AG20443 (cell line): ENCODE measurements at places on chromosomes 11 and 22.
A peak's percentile ranks its signal among the peaks of the same experiment; 100 is the strongest.

GRCh38 chr11:2886191-2886894, 768 bp upstream of the CDKN1C start:
- DNase-seq, result peak; percentile 61

GRCh38 chr11:13446444-13446843, 16.6 kb downstream of the BTBD10 start:
- DNase-seq, result peak; percentile 47

DNA sequence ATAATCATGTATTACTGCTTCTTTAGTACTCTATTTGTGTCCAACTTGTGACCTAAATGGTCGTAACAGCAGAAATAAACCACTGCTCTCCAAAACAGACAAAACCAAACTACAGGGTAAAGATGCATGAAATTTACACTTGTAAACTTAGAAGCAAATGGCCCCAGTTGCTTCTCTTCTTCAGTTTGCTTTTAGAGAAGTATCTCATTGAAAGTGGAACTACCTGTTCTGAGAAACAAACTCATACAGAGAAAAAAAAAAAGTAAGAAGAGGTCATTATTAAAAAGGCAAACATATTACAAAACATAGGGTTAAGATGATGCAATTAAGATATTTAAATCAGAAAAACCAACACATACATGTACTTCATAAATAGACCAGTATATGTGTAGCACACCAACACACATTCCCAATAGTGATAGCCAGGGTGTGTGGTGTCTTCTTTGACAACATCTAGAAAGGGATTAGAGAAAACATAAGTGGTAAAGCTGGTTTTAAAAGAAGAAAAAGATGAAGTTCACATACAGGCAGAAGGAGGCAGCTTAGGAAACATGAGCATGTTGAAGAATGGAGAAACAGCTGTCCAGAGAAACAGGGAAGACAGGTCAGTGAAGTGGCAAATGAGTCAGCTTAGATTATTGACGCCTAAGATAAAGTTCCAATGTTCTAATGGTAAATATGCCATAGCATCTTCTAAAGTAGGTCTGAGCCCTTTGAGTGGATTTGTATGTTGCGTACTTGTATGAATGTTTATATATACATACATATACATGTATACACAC, 844.7 kb upstream of the CCDC90B start:
- DNase-seq, result no peak

DNA sequence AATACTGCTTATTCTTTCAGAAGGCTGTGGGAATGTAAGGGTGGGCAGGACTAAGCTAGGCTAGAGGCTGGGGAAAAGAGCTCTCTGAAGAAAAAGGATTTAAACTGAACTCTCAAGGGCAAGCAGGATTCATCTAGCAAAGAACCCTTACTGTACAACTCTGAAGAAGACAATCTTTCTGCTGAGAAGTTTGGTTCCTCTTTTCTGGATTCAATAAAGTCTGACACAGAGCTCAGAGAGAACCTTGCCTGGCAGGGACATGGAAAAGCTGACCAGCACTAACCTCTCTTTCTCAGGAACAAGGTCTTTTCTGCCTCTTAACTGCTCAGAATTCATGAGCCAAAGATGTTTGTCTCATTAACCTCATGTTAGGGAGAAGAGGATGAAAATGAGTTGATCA, 388.4 kb upstream of the DDI1 start:
- no peak for DNase-seq

DNA sequence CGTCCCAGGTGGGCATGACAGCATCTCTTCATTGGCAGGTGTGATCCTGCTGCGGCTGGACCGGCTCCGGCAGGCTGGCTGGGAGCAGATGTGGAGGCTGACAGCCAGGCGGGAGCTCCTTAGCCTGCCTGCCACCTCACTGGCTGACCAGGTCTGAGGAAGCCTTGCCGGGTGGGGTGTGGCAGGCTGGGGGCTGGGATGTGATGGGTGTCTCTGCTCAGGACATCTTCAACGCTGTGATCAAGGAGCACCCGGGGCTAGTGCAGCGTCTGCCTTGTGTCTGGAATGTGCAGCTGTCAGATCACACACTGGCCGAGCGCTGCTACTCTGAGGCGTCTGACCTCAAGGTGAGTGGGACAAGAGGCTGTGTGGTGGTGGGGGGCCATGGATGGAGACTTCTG, 3.5 kb downstream of the LARGE2 start:
- no peak for DNase-seq

DNA sequence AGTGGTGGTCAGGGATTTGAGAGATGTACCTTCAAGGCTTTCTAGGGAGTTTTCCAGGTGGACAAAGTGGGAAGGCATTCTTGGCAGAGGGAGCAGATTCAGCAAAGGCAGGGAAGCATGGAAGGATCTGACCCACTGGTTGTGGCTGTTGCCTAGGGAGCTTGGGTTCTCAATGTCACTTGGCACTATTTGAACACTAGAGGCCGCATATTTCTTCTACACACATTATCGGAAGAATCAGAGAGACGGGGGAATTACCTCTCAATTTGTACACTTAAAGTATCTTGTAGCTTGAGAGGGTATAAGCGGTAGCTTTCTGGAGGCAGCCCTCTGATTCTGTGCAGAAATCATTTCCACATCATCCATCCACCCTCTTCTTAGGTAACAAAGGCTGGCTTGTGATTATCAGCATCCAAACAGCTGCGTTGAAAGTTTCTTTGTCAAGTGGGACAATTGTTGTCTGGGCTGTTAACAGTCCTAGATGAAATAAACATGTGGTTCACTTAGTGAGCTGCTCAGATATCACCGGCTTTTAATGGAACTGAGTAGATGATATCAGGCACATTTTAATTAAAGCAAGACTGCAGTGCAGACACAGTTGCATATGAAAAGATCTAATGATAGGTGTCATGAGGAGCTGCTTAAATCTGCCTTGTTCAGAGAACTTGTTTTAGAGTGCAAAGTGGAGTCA, 2.6 kb downstream of the NELL1 start:
- peak; percentile 16 for DNase-seq

- no peak for DNase-seq
These were observed 100.6 kb downstream of the CD44 start for GRCh38 chr11:35239471-35240075.

DNA sequence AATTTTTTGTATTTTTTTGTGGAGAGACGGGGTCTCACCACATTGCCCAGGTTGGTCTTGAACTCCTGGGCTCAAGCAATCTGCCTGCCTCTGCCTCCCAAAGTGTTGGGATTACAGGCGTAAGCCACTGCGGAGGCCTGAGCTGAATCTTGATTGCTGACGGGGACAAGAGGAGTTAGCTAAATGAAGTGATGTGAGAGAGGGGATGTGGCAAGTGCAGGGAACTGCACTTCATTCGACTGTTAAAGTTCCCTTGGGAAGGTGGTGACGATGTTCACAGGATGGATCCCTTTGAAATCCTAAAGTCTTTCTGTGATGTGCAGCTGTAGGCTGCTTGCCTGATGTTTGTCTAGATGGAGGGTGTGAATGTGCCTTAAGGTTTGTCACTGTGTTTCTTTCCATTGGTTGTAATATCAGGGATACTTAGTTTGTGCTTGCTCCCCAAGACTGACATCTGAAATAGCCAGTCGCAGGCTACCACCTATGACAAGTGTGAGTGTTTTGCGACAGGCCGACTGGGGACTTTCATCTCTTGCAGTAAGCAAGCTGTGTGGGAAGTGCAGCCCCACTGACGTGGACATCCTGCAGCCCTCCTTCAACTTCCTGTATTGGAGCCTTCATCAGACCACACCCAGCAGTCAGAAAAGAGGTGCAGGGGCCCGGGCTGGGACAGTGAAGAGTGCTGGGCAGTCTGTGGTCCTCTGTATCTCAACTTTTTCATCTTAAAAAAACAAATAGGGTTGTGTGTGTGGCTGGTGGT, 19.6 kb upstream of the CCDC134 start:
- DNase-seq, result peak; percentile 57

- no peak for DNase-seq
These were observed 189.4 kb upstream of the NCAM1 start for GRCh38 chr11:112771851-112772250.

DNA sequence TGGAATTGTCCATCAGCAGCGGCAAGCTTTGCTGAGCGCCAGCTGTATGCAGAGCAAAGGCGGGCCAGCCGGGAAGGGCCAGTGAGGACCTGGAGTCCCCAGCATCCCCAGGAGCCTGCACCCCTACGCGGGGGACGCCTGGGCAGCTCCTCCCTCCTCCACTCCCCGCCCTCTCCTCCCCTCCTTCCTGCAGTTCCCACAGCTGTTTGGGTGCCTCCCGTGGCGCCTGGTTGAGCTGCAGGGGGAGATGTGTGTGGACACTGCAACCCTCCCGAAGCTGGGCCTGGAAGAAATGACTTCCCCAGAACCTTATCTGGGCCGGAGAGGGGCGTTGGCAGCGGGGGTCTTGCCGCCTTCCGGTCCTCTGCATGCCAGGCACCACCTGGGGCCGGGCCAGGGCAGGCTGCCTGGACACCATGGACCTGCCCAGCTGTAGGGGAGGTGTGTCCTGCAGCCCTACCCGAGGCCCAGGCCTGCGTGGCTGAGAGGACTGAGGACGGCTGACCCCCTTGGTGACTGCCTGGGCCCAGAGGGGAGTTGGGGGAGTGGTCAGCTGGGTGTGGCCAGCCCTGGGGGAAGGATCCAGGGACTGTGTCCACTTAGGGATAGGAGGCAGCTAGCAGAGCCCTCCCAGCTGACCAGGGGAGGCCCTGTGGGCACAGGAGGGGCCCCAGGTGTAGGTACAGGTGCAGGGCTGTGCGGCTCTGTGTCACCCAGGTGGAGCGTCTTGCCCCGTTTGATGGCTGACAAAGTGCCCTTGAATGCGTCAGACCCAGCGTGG, 16.8 kb upstream of the MUC6 start:
- no peak for DNase-seq

- DNase-seq, result no peak
These were observed 5.3 kb upstream of the NHERF4 start for GRCh38 chr11:119179983-119180382.

- no peak for DNase-seq
These were observed 64.8 kb downstream of the RAB30 start for GRCh38 chr11:83006877-83007330.

- no peak for DNase-seq
These were observed 962.1 kb downstream of the NTM start for GRCh38 chr11:132332521-132332920.

DNA sequence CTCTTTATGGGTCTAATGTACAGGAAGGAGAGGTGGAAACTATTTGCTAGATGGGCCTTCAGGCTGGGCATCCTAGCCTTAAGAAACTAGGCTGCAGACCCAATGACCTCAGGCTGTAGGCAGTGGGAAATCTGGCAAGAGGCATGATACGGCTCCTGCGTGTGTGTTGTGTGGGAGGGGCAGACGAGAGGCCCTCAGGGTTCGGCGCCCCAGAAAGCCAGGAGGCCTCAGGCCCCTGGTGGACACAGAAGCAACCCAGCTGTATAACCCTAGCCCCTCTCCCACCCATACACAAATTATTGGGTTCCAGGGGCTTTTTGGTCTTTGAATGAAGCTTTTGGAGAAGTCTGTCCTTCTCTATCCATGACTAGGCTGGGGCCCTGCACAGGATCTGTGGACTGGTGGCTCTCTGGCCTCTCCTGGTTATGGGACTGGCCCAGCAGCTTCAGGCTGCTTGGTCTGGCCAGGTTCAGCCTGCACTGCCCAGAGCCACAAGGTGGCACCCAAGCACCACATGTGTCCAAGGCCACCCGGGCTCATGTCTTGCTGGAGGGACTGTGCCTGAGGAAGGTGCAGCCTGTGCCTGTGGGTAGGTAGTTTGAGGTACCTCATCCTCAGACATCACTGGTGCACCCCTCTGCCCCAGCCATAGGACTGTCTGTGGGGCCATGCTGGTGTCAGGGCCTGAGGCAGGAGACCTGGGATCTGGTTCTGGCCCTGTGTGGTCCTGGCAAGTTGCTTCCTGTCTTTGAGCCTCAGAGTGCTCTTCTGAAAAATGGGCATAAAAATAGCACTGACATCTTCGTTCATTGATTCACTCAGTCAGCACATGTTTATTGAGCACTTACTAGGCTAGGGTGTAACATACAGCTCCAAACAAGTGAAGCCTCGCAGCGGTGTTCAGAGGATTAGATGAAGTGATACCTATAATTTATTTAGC, 87.5 kb downstream of the RRM1 start:
- peak; percentile 86 for DNase-seq

GRCh38 chr11:43954241-43954640, 11.8 kb downstream of the C11orf96 start:
- no peak for DNase-seq

DNA sequence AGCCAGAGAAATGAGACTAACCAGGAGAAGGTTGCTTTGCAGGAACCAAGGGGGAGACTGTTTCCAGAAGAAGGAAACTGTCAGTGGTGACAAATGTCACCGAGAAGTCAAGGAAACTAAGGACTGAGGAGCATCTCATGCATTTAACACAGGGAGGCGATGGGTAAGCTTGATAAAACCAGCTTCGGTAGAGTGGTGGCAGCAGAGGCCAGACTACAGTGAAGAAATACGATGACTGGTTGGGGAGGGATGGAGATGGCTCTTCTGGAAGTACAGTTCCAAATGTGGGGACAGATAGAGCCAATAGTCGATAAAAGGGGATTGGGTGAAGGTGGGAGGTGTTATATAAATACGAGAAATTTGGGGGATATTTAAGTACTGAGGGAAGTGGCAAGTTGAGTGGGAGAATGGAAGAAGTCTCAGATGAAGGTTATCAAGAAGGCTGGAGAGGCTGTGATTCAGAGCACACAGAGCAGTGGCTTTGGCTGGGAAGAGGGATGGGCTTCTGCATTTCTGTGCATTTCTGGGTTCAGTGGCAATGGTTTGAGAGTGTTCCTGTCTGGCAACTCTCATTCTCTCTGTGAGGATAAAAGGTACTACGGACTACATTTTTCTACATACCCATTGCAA, 29.2 kb downstream of the SC5D start:
- DNase-seq, result peak; percentile 60

DNA sequence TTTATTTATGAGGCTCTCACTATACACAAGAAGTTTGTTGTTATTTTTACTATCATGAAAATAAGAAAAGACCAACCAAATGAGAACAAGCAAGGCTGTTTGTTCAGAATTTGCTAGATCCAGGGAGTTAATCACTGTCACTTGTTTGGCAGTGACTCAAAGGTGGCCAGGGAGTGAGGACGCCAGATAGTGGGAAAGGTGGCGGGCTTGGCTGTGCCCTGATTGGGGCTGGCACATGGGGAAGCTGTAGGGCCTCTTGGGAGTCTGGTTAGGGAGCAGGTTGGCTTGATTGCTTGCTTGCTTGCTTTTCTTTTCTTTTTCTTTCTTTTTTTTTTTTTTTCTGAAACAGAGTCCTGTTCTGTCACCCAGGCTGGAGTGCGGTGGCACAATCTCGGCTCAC, 53.1 kb upstream of the SLC22A12 start:
- no peak for DNase-seq

GRCh38 chr11:102850973-102851745, 7.8 kb upstream of the MMP3 start:
- peak; percentile 86 for DNase-seq

GRCh38 chr22:25447067-25447685, 117.3 kb upstream of the GRK3 start:
- no peak for DNase-seq

GRCh38 chr11:34267013-34267412, 90.8 kb downstream of the ABTB2 start:
- DNase-seq, result no peak

DNA sequence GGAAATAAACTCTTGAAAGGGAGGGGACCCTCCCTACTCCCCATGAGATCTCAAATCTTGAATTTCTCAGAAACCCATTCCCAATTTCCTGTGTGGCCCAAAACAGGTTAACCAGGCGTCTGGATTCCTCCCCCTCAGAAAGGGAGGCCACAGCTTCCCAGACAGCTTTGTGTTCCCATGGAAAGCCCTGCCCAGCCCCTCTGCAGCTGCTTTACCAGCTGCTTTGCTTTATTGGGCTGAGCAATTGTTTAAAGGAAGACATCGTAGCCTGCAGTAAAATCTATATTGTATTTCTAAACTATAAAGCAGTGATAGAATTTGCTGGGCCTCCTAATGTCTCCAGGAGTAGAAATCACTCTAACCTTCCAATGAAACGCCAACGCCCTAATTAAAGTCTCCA, 97.4 kb downstream of the CHST1 start:
- DNase-seq, result no peak
